ENCODE measurements at places on chromosomes 5 and 9.

DNA sequence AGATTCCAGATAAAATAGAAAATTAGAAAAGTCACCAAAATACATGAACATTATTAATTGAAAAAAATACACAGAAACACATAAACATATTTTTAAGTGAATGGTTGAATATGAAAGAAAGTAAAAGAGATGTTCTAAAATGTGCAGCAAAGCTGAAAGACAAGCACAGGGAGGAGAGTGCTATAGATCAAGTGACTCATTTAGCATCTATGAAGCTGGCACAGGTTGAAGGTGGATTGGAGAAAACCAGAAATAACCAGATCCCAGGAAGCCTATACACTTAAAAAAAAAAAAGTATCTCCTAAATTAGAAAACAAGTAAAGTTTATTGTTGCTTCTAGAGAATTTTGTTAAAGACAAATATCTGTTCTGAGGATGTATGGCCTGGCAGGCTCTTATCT is 338.9 kb downstream of the CDH12 start:
- no peak for DNase-seq

DNA sequence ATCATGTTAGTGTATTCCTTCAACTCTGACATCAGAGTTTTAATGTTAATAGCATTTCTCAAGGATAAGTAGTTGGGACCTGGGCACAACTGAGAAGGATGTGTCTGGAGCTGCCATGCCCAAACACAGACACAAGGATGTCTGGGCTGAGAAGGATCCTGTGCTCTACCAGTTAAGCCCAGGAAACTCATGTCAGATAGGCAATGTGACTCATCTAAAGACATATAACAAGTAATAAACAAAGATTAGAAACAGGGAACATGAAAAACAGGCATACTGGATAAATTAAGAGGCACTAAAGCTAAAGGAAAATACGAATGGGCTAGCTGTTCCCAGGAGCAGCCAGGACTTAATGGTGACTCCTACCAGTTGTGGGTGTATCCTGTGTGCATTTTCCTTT is 9.1 kb upstream of the EGFLAM start:
- DNase-seq: no peak

GRCh38 chr5:142082182-142082781 is 26.3 kb upstream of the NDFIP1 start:
- DNase-seq: no peak

GRCh38 chr5:178515776-178516503 is 74.3 kb downstream of the COL23A1 start:
- no peak for DNase-seq

DNA sequence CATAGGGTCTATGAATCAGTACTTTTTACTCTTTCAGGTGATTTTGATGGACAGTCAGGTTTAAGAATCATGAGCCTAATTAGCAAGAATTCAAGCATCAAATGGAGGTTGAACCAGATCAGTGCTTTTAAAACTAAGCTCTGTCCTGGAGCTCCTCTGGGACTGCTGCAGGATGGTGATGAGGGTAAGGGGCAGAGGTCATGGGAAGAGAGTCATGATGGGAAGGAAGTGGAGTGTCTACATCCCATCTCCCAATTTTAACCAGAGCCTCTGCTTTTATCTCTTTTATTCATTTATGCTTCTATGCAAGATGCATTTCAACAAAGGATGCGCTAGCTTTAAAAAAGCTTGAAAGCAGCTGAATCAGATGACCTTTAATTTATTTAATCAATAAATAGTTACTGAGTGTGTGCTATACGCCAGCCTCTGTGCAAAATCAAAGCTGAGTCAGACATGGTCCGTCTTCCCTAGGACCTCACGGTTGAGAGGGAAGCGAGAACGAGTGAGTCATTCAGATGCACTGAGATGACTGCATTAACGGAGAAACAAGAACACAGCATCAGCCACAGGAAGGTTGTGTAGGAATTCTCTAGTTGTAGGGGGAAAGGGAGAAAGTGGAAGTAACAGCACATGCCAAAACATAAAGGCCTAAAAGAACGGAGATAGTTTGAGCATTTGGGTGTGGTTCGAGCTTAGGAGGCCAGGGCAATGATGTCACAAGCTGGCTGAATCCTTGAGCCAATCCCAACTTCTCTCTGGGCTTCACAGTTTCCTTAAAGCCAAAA is 441.6 kb upstream of the BRINP1 start:
- DNase-seq: no peak

GRCh38 chr5:90606539-90606938 is 47.9 kb downstream of the ADGRV1 start:
- no peak for DNase-seq

GRCh38 chr9:37246826-37247225 is 126.5 kb downstream of the ZCCHC7 start:
- DNase-seq: no peak

DNA sequence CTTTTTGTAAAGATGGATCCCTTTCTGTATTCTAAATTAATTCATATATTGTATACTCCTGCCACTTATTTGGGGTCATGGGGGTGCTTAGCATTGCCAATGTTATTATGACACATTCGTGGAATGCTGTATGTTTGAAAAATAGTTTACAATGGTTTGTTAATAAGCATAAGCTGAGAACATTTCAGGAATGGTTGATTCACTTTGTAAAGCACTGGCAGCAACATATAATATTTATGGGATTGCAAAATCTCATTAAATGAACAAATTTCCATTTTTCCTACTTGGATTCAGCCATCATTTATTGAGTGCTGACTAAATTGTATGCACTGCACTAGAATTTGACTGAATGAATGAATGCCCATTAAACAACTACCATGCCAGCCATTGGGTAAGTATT is 215.2 kb upstream of the KLF4 start:
- DNase-seq: no peak

DNA sequence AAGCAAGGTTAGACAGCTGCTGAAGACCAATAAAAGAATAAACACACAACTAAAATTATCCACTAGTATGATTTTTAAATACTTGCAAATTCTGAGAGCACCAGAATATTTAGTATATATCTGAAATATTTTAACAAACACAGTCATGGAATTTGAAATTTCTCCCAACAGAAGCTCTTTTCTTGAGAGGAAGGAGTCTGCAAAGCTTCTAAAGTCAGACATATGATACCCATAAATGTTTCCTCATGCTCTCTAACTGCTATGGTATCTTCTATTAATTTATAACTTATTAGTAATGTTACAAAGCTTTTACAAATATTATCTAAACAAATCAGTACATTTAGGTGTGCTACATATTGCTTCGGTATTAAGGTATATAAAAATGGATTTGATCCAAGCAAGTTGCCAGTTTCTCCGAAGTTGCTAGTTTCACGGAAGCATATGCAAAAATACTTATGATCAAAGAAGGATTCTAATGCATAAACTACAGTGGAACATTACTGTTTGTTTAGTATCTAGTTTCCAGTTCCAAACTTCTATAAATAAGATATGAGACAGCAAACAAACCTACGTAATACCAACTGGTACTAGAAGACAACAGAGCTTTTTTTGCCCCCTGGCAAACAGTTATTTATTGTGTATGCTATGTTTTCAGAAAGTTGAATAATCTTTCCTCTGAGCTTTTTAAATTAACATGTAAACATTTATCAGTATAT is 22.0 kb downstream of the FNIP1 start:
- no peak for DNase-seq

DNA sequence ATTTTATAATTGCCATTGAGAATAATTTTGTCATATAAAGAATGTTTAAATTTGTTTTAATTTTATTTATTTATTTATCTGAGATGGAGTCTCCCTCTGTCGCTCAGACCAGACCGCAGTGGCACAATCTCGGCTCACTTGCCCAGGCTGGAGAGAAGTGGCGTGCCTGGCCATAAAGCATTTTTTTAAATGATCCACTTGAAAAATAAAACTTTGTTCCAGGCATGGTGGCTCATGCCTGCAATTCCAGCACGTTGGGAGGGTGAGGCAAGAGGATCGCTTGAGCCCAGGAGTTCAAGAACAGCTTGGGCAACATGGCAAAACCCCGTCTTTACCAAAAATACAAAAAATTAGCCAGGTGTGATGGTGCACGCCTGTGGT is 2.1 kb upstream of the SIT1 start:
- no peak for DNase-seq

DNA sequence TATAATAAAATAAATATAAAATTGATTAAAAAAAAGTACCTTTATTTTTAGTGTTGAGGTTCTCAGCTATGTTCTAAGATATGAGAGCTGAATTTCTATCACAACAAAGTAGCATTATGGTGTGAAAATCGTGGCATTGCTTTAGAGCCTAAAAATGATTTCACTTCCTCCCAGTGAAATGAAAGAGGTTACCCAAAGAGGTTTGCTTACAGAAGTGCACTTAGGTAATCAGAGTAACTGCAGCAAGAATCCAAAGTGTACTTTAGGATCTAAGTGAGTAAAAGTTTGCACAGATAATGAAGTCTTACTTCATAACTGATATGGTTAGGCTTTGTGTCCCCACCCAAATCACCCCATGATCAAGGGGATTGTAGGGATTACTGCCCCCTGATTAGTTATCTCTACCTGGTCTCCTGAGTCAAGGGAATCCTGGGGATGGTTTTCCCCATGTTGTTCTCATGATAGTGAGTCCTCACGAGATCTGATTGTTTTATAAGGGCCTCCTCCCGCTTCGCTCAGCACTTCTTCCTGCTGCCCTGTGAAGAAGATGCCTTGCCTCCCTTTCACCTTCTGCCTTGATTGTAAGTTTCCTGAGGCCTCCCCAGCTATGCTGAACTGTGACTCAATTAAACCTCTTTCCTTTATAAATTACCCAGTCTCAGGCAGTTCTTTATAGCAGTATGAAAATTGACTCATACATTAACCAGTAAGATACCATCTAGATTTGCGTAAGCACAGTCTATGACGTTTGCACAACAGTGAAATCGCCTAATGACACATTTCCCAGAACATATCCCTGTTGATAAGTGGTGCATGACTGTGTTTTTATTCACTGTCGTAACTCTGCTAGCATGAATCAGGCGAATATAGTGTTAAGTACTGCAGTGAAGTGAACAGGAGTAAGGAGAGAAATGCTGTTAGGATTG is 40.3 kb upstream of the LRRC70 start:
- no peak for DNase-seq

DNA sequence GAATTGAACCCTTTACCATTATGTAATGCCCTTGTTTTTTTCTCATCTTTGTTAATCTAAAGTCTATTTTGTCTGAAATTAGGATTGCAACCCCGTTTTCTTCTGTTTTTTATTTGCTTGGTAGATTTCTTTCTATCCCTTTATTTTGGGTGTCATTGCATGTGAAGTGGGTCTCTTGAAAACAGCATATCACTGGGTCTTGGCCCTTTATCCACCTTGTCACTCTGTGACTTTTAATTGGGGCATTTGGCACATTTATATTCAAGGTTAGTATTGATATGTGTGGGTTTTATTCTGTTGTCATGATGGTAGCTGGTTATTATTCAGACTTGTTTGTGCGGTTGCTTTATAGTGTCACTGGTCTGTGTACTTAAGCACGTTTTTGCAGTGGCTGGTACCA is 117.4 kb upstream of the MARCHF11 start:
- DNase-seq: no peak

- no peak for DNase-seq
Observed at GRCh38 chr5:98627121-98627520, 146.3 kb upstream of the RGMB start.

GRCh38 chr5:171750311-171750788 is 35.3 kb upstream of the SMIM23 start:
- no peak for DNase-seq

- no peak for DNase-seq
Observed at GRCh38 chr5:137190441-137190840, 308.7 kb downstream of the SPOCK1 start.

GRCh38 chr5:18393565-18394442 is 759.5 kb downstream of the TAF11L14 start:
- peak; percentile 13 for DNase-seq

DNA sequence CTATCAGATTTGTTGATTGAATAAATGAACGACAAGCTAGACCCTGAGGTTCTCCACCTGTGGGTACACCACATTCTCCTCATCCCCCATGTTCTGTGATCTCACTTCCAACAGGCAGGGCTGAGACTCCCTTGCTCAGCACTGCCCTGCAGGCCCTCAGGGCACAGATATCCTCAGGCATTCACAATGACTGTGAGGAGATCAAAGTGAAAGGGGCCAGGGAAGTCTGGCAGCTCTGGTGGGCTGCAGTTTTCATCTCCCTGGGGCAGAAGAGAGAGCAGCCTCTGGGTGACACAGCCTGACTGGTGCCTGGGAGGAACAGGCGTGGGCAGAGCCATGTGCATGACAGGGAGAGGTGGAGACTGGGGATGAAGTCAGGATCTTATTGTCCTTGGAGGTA is 142.4 kb upstream of the C9orf72 start:
- DNase-seq: no peak

DNA sequence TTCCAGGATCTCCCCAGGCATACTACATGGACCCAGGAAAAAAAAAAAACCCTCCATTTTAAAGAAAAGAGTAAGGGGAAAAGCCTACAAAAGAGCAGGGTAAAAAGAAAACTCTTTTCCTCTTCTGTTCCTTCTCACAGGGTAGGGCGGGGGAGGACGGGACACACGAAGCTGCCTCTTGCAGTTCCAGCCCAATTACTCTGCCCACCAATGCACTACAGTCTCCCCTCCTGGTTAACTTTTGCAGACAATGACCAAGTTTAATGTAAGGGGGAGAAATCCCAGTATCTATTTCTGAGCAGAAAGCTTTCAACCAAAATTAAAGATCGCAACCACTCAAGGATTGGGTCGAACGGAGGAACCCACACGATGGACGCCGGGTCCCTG is 1.3 kb downstream of the BRD3 start:
- no peak for DNase-seq

DNA sequence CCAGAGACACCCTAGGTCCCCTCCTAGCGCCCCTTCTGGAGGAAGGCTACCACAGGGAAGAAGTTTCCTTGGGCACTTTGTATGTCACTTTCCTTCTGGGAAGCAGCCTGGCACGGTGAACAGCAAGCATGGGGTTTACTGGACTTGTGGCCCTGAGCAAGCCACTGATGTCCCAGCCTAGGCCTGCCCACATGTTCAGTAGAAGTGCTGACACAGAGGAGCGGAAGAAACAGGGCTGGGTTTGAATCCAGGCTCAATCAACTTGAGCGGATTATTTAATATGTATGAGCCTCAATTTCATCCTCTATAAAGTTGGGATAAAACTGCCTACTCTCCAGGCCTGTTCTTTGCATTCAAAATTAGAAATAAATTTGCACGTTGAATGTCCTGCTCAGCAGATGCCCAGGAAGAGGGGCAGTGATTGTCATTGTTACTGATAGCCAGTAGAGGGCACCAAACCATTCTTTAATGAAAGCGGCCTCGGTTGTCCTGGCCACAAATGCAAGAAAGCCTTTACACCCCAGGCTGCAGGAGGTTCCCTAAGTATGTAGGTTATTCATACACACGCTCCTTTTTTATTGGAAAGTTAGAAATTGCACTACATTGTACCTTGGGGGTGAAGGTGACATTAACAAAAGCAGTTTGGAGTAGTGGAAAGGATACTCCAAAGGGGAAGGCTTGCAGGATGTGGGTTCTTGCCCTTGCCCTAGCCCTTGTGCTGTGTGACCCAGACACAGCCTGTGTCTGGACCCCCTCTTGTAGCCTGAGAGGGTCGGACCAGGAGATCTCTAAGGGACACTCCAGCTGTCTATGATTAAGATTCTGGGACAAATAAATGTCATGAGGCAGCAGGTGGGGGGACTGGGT is 13.4 kb upstream of the XPA start:
- DNase-seq: no peak

GRCh38 chr9:35548571-35548970 is 56.5 kb upstream of the TESK1 start:
- no peak for DNase-seq
